ENCODE measurements at places on chromosomes 4 and X.

DNA sequence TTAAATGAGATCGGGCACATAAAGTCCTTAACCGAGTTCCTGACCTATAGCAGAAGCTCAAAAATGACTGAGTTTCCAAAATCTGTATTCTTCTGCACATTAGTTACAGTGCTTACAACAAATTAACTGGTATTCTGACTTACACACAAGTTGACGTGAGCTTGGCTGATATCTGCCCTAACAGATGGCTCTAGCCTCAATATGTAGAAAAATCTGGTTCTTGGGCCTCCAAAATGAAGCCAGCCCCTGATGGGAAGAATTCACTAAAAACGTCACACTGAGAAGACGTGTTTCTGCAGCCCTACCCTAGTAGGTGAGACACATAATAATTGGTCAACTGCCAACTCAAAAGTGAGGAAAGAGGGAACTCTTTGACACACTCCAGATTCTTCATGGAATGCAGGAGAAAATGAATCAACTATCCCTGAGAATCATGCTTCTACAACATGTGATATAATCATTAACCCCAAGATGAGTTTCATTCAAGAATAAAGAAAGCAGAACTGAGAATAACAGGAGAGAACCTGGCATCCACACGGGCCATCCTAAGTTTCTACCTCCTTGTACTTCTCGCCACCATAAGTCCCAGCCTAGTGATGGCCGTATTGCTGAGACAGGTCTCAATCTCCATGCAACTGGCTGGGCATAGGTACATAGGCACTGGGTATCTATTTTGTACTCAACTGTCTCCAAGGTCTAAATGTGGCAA lies 8.2 kb downstream of the STX18 start:
- H3K27ac ChIP-seq, result peak overlapping the region; percentile 51
- peaks cover 11% of the 10 kb centered on the region for H3K36me3 ChIP-seq
- no peak for DNase-seq

- no peak overlapping the region for H3K27ac ChIP-seq
- H3K4me3 ChIP-seq, result no peak overlapping the region
- DNase-seq, result no peak
- H3K27me3 ChIP-seq, result no peaks in the 10 kb centered on the region
Observed at GRCh38 chr4:140769209-140769608, 13.0 kb upstream of the TBC1D9 start.

- no peaks in the 10 kb centered on the region for H3K36me3 ChIP-seq
- H3K27me3 ChIP-seq, result no peaks in the 10 kb centered on the region
- peaks cover 2% of the 10 kb centered on the region for H3K4me1 ChIP-seq
- H3K27ac ChIP-seq, result no peak overlapping the region
- no peak overlapping the region for H3K4me3 ChIP-seq
Observed at GRCh38 chr4:114088481-114088880, 109.0 kb upstream of the ARSJ start.

DNA sequence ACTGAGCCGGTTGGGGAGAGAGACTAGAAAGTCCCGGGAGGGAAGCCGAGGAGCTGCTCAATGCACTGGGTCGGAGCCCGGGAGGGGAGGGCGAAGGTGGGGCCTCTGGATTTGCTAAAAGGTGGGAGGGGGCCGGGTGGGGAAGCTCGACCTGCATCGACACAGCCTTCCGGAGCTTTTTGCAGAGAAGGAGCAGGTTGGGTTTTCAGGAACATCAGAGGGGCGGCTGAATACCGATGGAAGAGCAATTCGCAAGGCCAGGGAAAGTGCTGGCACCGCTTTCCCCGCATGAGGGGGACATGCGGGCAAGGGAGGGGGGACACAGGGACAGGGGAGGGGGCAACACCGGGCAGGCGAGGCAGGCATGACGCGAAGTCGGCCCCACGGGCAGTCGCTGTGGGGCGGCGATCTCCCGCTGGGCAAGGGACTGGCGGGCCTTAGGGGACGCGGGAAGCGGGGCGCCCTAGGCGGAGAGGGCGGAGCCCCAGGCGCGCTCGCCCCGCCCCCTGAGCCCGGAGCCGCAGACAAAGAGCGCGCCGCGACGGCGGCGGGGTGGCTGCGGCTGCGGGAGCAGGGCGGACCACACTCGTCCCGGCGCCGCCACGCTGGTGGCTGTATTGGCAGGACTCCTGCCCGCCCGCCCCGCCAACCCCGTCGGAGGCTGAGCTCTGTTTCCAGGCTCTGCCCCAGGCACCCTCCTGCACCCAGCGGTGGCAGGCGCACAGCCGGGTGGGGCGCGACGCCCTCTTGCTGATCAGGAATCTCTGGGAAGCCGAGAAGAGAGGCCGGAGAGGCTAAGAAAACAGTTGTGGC lies 11.6 kb downstream of the PDZD4 start:
- H3K4me3 ChIP-seq, result peak overlapping the region; percentile 41
- no peak overlapping the region for H3K27ac ChIP-seq

DNA sequence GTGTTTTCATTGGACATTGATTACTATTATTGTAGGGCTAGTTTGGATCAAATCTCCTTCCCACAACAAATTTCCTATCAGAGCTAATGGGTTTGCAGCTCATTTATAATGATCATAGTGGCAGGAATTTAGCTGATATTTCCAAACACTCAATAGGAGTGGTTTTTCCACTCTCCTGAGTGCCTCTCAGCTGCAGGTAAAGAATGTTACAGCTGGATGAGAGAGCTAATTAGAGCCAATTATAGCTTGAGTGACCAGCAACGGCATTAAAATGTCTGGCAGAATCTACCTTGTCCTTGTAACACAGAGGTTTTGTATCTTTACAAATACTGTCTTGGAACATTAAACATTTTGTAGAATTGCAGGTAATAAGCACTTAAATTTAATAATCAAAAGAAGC lies 602.8 kb upstream of the EPHA5 start:
- no peaks in the 10 kb centered on the region for H3K4me1 ChIP-seq
- no peaks in the 10 kb centered on the region for H3K27me3 ChIP-seq
- no peak overlapping the region for H3K27ac ChIP-seq
- DNase-seq, result no peak

- no peaks in the 10 kb centered on the region for H3K36me3 ChIP-seq
- no peaks in the 10 kb centered on the region for H3K27me3 ChIP-seq
- no peaks in the 10 kb centered on the region for H3K4me1 ChIP-seq
- H3K4me3 ChIP-seq, result no peak overlapping the region
Observed at GRCh38 chrX:129631849-129632248, 22.9 kb downstream of the APLN start.

GRCh38 chr4:23766344-23766743 lies 123.5 kb downstream of the PPARGC1A start:
- H3K36me3 ChIP-seq, result no peaks in the 10 kb centered on the region
- H3K4me1 ChIP-seq, result no peaks in the 10 kb centered on the region
- no peak for DNase-seq
- H3K27ac ChIP-seq, result no peak overlapping the region
- no peaks in the 10 kb centered on the region for H3K27me3 ChIP-seq
- H3K4me3 ChIP-seq, result no peak overlapping the region

GRCh38 chr4:87559090-87559837 lies 30.1 kb upstream of the SPARCL1 start:
- no peak overlapping the region for H3K27ac ChIP-seq
- H3K36me3 ChIP-seq, result no peaks in the 10 kb centered on the region
- no peaks in the 10 kb centered on the region for H3K27me3 ChIP-seq
- H3K4me1 ChIP-seq, result peaks cover 1% of the 10 kb centered on the region
- no peak for DNase-seq
- H3K4me3 ChIP-seq, result no peak overlapping the region

GRCh38 chr4:78584863-78585547 lies 33.4 kb downstream of the ANXA3 start:
- H3K36me3 ChIP-seq, result peaks cover 15% of the 10 kb centered on the region
- no peaks in the 10 kb centered on the region for H3K4me1 ChIP-seq
- no peak overlapping the region for H3K27ac ChIP-seq
- no peak overlapping the region for H3K4me3 ChIP-seq
- H3K27me3 ChIP-seq, result no peaks in the 10 kb centered on the region

- H3K27me3 ChIP-seq, result peaks cover 22% of the 10 kb centered on the region
- no peak overlapping the region for H3K27ac ChIP-seq
- H3K4me3 ChIP-seq, result peak overlapping the region; percentile 84
- DNase-seq, result peak; percentile 55
Observed at GRCh38 chrX:56802921-56803849, 74.1 kb downstream of the NBDY start.

GRCh38 chr4:43471950-43472349 lies 579.4 kb downstream of the GRXCR1 start:
- no peak overlapping the region for H3K27ac ChIP-seq
- no peak for DNase-seq
- H3K4me1 ChIP-seq, result no peaks in the 10 kb centered on the region
- H3K4me3 ChIP-seq, result no peak overlapping the region
- no peaks in the 10 kb centered on the region for H3K27me3 ChIP-seq

DNA sequence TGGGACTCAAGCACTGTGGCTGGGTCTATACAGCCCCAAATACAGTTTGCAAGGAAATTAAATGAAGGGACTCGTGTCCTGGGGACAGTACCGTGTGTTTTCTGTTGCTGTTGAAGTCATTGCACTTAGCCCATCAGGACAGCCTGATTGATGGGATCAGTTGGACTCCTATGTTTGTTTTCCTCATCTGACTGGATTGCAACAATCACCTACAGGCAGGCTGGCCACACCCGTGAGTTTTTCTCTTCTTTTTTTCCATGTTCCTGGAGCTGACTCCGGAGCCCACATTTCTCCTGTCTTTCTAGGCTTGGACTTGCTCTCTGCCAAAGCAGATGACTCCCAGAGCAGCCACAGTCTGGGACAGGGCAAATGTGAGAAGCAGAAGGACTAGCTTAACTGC lies 38.1 kb downstream of the RTL9 start:
- peaks cover 27% of the 10 kb centered on the region for H3K27me3 ChIP-seq
- H3K4me1 ChIP-seq, result peaks cover 13% of the 10 kb centered on the region
- DNase-seq, result no peak
- no peaks in the 10 kb centered on the region for H3K36me3 ChIP-seq

DNA sequence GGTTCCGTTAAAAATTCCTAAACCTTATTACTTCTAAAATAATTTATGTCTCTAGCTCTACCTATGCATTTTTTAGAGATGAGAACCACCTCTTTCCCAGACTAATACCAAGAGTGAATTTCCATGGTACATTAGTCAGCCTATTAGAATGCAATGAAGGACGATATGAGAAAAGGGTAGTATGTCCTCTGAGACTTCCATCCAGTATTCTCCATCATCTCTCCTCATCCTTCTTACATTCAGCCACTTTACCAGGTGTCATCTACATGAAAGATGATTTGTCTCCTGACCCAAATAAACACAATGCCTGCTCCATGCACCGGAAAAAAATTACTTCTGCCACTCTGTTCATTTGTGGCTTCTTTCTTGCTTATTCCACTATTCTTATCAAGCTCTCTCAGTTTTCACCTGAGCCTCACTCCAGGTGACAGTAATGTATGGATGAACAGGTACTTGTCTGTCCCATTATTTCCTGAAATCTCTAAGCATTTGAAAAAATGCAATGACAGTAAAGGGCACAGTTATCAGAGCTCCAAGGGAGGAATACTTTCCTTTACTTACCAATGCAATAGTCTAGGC lies 97.9 kb downstream of the MAB21L2 start:
- no peaks in the 10 kb centered on the region for H3K4me1 ChIP-seq
- H3K27me3 ChIP-seq, result no peaks in the 10 kb centered on the region
- no peak for DNase-seq
- no peaks in the 10 kb centered on the region for H3K36me3 ChIP-seq
- H3K27ac ChIP-seq, result no peak overlapping the region
- H3K4me3 ChIP-seq, result peak overlapping the region; percentile 69

- DNase-seq, result no peak
- H3K36me3 ChIP-seq, result no peaks in the 10 kb centered on the region
- H3K4me3 ChIP-seq, result no peak overlapping the region
- H3K4me1 ChIP-seq, result no peaks in the 10 kb centered on the region
Observed at GRCh38 chrX:112839856-112840255, 775 bp downstream of the AMOT start.

- H3K4me3 ChIP-seq, result no peak overlapping the region
- H3K36me3 ChIP-seq, result no peaks in the 10 kb centered on the region
- H3K4me1 ChIP-seq, result peaks cover 14% of the 10 kb centered on the region
- H3K27ac ChIP-seq, result no peak overlapping the region
Observed at GRCh38 chrX:39859991-39860861, 237.5 kb downstream of the BCOR start.

DNA sequence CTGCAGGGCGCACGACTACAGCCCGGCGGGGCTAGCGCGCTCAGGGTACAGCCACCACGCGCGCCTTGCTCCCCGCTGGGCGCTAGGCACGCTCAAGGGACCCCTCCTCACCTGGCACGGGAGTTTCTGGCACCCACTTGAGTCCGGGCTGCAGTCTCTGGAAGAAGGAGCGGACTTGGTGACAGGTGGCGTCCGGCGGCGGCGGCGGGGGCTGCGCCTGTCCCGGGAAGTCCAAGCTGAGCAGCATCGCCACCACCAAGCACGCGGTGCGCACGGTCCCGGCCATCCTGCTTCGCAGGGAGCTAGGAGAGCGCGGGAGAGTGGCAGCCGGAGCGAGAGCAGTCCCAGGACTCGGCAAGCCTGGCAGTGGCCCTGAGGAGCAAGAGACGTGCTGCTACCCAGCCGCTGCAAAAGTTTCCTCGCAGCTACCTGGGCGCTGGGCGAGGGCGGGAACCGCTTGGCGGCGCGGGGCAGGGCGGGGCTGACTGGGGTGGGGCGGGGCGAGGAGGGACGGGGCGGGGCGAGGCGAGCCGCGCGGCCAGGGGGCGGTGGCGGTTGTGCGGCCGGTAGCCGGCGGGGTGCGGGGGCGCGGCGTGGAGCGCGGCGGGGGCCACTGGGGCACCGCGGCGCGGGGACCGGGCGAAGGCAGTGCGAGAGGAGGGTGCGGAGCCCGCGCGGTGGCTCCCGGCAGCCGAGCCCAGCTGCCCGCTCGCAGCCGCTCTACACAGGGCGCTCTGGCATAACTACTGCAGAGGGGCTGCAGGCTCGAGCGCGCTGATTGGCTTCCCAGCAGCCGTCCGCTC lies at the start of gene GPC3:
Gene GPC3, minus strand, starts transcription at position 431 of the 803 bp plus-strand sequence.
- H3K36me3 ChIP-seq, result no peaks in the 10 kb centered on the region
- peaks cover 12% of the 10 kb centered on the region for H3K4me1 ChIP-seq
- peak; percentile 62 for DNase-seq
- peaks cover 31% of the 10 kb centered on the region for H3K27me3 ChIP-seq
- H3K4me3 ChIP-seq, result peak within 1 kb of the TSS; percentile 68

DNA sequence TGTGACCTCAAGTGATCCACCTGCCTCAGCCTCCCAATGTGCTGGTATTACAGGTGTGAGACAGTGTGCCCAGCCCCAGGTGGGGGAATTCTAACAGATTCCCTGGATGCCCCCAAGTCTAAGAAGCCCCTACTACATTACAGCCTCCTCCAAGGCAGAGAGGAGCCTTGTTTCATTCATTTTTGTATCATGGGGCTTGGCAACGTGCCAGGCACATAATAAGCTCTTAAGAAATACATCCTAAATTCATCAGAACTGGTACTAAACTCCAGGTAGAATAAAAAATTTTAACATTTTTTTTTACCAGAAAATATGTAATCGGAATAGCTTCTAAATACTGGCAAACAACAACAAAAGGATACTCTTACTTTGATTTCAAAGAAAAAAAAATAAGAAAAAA lies 127.1 kb downstream of the CHIC2 start:
- H3K4me3 ChIP-seq, result no peak overlapping the region
- H3K36me3 ChIP-seq, result no peaks in the 10 kb centered on the region
- no peaks in the 10 kb centered on the region for H3K27me3 ChIP-seq
- peaks cover 3% of the 10 kb centered on the region for H3K4me1 ChIP-seq
- H3K27ac ChIP-seq, result no peak overlapping the region
